ENCODE measurements at places on chromosomes 2 and 18.

- no peak for DNase-seq
These were observed 716.8 kb downstream of the EPHA4 start for GRCh38 chr2:220855296-220855695.

- DNase-seq, result no peak
These were observed 17.6 kb upstream of the DAW1 start for GRCh38 chr2:227853765-227854271.

DNA sequence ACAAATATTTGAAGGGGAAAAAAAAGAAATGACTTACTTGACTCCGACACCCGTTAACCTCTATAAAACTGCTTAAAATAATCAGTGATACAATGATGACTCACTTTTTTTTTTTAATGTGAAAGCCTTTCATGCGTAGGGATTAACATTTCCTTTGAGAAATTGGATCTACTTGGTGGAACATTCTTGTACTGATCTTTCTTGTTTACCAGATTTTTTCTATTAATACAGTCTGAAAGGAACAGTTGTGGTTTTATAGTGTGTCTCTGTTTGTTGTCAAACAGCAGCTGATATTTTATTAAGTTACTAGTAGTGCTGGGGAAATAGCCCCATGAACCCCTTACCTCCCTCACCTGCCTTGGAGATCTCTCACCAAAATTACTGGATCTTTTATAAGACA is 40.2 kb upstream of the NEB start:
- DNase-seq, result no peak

GRCh38 chr2:62319070-62319469 is 123.2 kb downstream of the B3GNT2 start:
- DNase-seq, result no peak
